ENCODE measurements at places on chromosomes 3 and 15.

GRCh38 chr15:31799715-31800321 lies 230.5 kb upstream of the CHRNA7 start:
- no peak for DNase-seq

DNA sequence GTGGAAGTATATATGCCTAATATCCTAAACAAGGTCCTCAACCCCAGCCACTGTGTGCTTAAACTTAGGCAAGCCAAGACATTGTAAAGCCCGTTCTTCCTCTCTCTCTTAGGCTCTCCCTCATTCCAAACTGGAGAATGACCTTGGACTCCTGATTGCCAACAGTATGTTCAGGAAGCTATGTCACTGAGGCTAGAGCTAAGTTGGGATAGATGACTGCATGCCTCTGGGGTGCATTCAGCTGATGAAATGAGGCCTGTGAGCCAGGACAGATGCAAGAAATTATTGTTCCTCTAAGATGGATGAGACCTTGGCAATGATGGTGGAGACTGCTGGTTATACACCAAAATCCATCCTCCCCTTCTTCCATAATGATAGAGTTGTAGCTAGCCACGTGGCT lies 27.9 kb upstream of the TBC1D21 start:
- DNase-seq: no peak

GRCh38 chr3:28042095-28042635 lies 199.3 kb upstream of the CMC1 start:
- DNase-seq: no peak

- DNase-seq: no peak
These were observed 29.6 kb downstream of the CPOX start for GRCh38 chr3:98563661-98564281.

GRCh38 chr3:72257203-72257602 lies 472.3 kb upstream of the PROK2 start:
- DNase-seq: no peak

DNA sequence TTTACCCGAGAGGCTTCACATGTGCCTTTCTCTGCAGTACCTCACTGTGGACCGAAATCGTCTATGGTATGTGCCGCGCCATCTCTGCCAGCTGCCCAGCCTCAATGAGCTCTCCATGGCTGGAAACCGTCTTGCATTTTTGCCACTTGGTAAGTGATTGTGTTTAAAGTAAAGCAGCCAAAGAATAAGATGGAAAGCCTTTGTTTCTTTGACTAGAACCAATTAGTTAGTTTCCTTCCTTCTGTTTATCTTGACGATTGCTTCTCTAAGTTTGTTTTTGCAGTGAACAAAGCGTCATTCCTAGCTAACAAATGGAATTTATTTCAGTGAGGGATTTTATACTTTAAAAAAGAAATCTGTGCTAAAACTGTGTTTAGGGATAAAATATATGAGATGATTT lies 82.7 kb downstream of the LRRC28 start:
- DNase-seq: no peak

DNA sequence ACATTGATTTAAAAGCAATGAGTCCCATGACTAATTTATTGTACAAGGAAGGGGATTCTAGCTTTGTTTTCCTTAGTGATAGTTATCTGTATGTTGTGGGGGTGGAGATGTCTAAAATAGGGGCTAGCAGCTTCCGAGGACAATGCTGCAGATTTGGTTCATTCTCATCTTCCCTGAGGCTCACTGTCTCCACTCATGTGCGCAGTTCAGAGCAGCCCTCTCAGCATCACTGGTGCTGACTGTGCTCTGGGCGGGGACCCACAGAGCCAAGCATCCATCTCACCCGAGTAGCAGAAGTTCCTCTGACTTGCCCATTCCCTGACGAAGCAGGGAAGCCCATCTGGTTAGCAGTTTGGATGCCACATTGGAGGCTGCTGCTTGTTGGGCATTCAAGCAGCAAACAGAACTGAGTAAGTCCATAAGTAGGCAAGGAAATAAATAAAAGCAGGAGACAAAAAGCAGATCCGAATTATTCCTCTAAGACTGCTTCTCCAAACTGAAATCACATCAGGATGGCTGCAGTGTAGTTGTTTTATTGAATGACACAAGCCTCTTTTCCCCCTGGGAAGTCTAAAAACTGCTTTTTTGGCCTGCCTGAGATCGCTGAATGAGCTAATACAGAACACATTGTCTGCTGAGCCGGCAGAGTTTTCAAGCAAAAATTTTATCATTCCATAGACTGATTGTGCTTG lies 27.5 kb downstream of the RARB start:
- no peak for DNase-seq

DNA sequence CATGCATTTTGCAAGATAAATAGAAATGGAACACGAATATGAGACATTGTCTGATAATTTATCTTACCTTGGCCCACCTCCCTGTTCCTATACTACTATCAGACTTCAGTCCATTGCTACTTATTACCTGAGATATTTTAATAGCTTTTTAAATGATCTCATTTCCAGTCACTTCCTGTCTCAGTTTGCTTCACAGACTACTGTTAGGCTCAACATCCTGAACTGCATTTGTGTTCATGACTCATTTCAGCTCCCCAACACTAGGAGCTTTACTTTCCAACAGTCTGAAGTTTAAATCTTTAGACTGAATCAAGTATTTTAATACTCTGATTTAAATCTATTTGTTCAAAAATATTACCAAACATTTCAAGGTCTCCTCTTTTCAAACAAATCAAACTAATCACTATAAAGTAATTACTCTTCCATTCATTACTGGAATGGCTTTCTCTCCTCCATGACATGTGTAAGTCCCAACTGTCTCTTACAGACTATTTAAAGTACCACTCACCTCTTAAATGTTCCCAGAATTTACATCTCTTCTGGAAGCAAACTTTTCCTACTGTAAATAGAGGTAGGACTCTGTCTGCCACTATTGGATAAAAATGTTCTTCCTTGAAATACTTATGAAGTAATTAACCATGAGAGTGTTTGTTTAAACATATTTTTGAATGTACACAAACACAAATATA lies 1277.6 kb downstream of the ZPLD1 start:
- DNase-seq: no peak

Measured in stimulated activated CD8-positive, alpha-beta memory T cell treated with anti-CD3 and anti-CD28 coated beads, Interleukin-15, amount 100 ng/mL, for 1 hour (primary cell).